ENCODE measurements at places on chromosomes 5 and 9. TPM values are rescaled to one million over a fixed set of nuclear protein-coding genes. Genes with fewer than 3 reads are reported as not detected.

DNA sequence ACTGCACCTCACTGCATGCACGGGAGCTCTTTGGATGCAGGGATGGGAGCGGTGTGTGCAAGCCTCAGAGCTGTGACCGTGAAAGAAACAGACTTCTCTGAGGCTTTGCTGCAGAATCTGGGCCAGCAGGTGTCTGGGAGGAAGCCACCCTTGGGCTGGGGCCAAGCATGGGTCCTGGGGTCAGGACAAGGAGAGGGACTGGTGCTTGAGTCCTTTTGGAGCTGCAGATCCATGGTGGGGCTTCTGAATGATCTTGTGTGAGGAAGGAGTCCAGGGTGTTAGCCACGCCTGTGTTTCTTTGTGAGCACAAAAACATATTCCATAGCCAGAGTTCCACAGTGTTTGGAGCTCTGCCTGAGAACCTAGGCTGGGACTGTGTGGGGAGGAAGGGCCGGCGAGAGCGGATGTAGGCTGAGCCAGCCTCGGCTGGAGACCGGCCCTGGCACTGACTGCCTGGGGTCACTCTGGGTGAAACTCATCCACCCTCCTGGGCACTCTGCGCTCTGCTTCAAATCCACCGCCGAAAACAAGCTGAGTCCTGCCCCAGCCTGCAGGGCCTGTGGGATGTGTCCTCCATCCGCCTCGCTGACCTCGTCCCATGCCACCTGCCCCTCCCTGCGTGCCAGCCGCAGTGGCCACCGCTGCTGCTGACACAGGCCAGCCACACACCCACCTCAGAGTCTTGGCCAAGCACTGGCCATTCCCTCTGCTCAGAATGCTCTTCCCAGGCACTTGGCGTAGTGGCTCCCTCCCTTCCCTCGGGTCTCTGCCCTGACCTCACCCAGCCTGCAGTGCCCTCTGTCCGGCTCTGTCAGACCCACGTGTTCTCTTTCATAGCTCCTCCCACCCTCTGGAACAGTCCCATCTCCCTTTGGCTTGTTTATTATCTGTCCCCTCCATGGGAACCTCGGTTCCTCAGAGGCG lies 26.7 kb downstream of the ERGIC1 start:
- peak; percentile 97 for DNase-seq

DNA sequence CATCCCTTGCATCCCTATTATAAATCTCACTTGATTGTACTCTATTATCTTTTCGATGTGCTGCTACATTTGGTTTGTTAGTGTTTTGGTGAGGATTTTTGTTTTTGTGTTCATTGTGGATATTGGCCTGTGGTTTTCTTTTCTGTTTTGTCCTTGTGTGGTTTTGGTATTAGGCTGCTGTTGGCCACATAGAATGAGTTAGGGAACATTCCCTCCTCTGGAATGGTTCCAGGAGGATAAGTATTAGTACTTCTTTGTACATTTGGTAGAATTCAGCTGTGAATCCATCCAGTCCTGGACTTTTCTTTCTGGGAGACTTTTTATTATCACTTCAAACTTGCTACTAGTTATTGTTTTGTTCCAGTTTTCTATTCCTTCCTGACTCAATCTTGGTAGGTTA lies 287.2 kb downstream of the CWC27 start:
- no peak for DNase-seq

GRCh38 chr9:98087420-98088354 lies 31.2 kb downstream of the NANS start:
- DNase-seq, result peak; percentile 62

DNA sequence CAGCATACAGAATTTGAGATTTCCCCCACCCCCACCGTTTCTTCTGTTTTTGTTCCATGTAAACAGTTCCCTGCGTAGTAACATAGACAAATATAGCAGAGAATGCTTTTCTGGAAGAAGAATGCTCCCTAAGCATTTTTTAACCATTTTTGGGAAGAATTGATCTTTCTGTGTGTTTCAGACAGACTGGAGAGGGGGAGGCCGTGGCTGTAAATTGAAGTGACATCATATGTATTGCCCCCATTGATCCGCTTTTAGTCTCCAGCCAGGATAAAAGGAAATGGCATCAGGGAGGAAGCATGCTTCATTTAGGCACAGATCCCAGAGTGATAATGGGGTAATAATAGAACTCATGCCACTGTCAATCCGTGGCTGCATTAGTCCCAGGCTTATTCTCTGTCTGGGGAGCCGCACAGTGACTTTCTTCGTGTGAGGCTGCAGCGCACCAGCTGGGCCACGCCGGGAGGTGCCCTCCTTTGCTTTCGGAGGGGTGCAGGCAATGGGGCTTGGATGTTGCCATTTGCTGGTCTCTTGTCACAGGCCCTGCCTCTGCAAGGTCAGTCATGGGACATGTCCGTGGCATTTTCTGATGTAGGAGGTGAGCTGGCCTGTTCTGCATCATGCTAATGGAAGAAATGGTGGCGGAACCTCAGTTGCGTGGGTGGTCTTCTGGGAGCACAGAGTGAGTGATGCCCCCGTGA lies 261.5 kb downstream of the FANCC start:
- peak; percentile 93 for DNase-seq

DNA sequence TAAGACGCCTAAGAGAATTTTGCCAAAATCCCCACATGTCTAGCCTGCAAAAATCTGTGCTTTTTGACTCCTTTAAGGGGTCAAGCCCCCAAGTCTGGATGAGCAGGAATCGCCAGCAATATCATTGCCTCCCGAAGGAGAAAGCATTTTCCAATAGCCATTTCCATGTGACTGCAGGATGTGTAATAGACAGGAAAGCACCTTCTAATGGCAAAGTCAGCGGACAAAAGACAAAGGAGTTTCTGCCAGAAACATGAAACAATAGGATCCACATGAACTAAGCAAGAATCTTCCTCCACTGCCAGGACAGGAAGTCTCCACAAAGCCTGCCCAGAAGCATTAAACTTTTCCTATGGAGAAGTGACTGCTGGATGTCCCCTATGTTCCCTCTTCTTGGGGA lies 177.1 kb upstream of the PCSK5 start:
- peak; percentile 89 for DNase-seq

GRCh38 chr9:108684288-108685025 lies 171.3 kb downstream of the ACTL7B start:
- DNase-seq, result no peak

DNA sequence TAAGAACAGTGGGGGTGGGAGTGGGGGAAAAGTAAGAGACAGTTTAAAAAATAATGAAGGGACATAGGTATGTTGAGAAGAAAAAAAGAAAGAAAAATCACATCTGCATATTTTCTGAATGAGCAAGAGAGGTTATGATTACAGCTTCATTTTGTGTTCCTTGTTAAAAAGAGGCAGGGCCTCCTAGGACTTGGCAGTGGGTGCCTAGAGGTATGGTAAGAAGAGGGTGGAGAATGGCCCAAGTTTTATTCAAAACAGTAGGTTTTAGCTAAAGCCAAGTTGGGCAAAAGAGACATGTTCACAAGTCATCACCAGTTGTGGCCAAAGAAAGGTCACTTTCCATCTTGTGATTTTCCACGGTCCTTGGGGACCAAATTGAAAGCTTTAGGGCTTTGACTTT lies 643.4 kb downstream of the CCDC171 start:
- DNase-seq, result no peak

- DNase-seq, result no peak
These were observed 37.1 kb upstream of the CEP120 start for GRCh38 chr5:123460296-123460729.

Gene PDE6A
- total RNA-seq, result not detected

Gene SLC6A3
- not detected for total RNA-seq

Gene MAP1B
- total RNA-seq, result 36.4 TPM

GRCh38 chr9:114030364-114030763 lies 47.7 kb downstream of the AMBP start:
- DNase-seq, result no peak

Gene IL9
- total RNA-seq, result not detected

Gene C9
- total RNA-seq, result 0.22 TPM
